Suprapubic skin (tissue), 4 donors: ENCODE measurements at places on chromosomes 4 and X. TPM values are rescaled to one million over a fixed set of nuclear protein-coding genes. Genes with fewer than 3 reads are reported as not detected.

The HTN1 gene
- total RNA-seq: not detected

The F8A3 gene
- total RNA-seq: 14.6 TPM

The MGST2 gene
- 98.7 TPM for total RNA-seq

The TEX13B gene
- total RNA-seq: not detected

The FAAH2 gene
- 20.9 TPM for total RNA-seq

DNA sequence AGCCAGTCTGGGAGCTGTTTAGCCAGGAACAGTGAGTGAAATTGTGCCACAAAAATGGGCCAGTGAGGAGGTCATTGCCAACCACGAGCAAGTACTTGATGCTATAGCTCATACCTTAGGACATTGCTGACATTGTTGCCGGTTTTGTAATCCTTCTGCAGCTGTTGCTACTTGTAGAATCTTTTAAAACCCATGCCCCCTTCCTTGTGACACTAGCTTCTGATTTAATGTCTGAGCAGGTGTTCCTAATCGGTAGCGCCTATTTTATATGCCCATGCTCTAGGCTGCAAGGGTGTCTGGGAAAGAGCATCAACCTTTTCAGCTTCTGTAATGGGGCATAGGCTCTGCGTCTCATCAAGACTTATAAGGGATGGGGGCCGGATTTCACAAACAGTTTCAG is 2.6 kb downstream of the POLA1 start:
- DNase-seq: no peak

DNA sequence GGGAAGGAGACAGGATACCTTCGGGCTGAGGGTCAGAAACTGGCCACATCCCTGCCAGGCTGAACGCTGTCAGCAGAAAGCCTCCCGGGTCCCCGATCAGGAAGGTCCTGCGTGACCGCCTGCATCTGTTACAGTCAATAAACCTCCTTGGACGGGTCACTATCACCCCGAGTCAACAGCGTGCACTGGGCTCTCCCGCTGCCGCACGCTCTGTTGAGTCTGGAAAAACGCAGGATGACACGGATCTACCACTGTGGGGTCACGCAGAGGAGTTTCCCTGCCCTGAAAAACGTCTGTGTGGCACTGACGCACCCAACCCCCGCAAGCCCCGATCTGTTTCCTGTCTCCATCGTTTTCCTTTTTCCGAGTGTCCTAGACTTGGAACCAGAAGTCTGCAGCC is 12.1 kb downstream of the PPP2R3B start:
- DNase-seq: no peak

DNA sequence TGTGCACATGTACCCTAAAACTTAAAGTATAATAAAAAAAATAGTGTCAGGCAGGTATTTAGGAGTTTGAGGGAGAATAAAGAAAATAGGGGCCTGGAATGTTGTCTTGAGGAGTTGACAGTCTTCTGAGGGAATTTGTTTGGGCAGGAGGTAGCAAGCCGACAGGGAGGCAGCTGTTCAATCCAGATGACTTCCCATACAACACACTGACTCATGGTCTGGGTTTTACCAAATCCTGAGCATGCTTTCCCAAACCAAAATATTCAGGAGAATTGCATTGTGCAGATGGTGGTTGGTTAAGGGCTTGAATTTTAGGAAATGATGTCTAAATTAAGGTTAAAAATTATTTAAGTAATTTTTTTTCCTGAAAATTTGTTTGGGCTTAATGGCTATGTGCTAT is 430.0 kb downstream of the INPP4B start:
- DNase-seq: no peak

GRCh38 chr4:98617358-98618047 is 40.9 kb downstream of the TSPAN5 start:
- no peak for DNase-seq

DNA sequence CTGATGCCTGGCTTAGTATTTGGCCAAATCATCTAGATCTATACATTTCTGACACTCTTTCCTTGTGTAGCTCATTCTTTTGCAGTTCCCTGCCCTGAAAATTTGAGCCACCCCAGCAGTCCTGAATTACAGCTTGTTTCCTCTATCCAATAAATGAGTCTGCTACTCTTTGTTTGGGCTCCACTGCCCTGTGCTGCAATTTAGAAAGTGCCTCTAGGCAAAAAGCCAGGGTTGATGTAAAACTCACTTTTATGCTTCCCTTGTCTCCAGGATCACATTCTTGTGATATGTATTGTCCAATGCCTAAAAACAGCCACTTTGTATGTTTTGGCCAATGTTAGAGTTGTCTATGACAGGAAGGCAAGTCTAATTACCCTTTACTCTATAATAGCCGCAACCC is 101.7 kb upstream of the MAP3K15 start:
- DNase-seq: no peak

- no peak for DNase-seq
Measured at GRCh38 chr4:5191831-5192230, 140.6 kb downstream of the STK32B start.

- DNase-seq: no peak
Measured at GRCh38 chr4:7704625-7705024, 235.0 kb downstream of the AFAP1 start.

- DNase-seq: no peak
Measured at GRCh38 chrX:69291116-69291515, 125.9 kb upstream of the PJA1 start.

DNA sequence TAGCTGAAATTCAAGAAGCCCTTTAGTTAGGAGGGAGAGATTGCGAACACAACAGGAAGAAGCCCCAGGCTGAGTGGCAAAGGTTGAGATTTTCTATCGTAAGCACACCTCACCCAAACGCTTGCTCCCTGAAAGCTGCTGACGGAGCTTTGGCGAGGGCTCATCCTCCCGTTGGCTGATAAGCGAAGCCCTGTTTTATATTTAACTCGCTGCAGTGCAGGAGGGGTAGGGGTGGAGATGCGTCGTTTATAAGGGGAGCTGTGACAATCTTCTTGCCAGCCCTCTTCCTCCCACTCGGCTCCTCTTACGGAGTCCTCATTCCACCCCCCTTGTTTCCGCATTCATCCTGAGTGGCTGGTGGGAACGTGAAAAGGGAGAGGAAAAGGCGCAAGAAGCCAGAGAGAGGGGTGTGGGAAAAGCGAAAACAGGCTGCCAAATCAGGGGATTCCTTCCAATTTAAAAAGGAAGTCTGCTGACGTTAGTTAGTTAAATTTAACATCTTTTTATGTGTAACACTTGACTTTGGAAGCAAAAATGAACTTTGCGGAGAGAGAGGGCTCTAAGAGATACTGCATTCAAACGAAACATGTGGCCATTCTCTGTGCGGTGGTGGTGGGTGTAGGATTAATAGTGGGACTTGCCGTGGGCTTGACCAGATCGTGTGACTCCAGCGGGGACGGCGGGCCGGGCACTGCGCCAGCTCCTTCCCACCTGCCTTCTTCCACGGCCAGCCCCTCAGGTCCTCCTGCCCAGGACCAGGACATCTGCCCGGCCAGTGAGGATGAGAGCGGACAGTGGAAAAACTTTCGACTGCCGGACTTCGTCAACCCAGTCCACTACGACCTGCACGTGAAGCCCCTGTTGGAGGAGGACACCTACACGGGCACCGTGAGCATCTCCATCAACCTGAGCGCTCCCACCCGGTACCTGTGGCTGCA is at the start of gene ENPEP:
TSS of gene ENPEP (plus strand) at position 275 of the 938 bp plus-strand sequence. CDS start at position 535, 260 bp downstream.
- no peak for DNase-seq

GRCh38 chr4:22167201-22167600 is 218.6 kb upstream of the KCNIP4 start:
- DNase-seq: no peak

GRCh38 chrX:41857670-41858069 is 65.7 kb downstream of the CASK start:
- no peak for DNase-seq

GRCh38 chr4:6491235-6491634 is 18.8 kb upstream of the PPP2R2C start:
- peak; percentile 43 for DNase-seq

DNA sequence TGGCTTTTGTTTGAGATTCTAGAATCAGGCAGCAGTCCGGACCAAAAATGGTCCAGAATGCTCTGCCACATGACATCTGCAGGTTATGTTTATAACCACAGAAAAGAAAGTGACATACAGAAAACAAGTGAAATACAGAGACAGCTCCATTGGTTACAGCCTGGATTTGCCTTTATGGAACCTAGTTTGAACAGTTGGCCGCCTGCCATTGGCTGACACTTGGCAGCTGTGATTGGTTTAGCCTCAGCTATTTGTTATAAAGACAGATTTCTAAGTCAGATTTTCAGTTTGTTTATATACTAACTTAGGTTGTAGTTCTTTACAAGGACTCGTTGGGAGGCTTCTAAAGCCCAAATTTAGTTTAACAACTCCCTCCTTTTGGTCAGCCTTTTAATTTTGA is 40.8 kb upstream of the IL9R start:
- no peak for DNase-seq

DNA sequence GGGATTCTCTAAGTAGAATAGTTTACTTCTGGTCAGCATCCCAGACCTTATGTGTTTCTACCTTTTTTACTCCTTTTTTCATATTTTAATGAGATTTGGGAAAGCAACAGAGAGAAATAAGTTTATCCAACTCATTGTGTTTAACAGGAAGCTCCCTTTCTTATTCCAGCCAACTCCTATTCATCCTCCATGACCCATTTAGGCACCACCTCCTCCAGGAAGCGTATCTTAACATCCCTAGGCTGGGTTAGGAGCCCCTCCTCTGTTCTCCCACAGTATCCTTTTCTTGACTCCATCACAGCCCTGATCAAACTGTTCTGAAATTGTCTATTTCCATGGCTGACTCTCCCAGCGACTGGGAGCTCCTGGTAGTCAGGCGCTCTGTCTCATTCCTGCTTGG is 18.8 kb upstream of the IQSEC2 start:
- no peak for DNase-seq

- DNase-seq: no peak
Measured at GRCh38 chrX:15646031-15646430, 18.6 kb downstream of the CLTRN start.

DNA sequence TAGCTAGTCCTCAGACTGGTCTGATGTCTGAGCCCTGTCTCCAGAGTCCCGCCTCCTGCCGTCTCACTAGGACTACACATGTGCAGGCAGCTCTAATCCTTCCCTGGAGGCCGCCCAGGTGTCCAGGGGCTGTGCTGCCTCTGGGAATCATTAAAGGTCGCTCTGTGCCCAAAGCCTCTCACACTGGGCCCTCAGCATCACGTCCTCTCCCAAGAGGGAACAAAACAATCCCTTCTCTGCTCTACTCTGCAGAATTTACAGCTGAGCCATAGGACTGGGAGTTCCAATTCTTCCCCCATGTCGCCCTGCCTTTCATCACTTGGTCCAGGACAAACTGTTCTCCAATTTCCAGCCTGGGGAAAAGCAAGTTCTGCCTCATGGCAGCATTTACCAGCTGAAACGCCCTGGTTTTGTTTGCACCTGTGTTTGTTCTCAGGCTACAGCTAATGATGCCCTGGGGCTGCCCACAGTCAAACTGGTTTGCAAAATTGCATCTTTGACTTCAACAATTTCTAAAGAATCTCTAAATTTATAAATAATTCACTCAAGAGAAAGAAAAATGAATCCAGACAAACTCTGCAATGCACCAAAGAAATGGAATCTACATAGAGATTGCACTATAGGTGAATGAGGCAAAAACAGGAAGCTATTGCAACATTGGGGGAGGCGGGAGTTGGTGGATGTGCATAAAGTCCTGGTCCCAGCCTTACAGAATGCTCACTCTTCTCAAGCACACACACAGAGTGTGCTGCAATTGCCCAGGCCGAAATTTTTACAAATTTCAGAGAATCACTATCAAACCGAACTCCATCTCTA is 7.2 kb upstream of the MRFAP1 start:
- peak; percentile 61 for DNase-seq

DNA sequence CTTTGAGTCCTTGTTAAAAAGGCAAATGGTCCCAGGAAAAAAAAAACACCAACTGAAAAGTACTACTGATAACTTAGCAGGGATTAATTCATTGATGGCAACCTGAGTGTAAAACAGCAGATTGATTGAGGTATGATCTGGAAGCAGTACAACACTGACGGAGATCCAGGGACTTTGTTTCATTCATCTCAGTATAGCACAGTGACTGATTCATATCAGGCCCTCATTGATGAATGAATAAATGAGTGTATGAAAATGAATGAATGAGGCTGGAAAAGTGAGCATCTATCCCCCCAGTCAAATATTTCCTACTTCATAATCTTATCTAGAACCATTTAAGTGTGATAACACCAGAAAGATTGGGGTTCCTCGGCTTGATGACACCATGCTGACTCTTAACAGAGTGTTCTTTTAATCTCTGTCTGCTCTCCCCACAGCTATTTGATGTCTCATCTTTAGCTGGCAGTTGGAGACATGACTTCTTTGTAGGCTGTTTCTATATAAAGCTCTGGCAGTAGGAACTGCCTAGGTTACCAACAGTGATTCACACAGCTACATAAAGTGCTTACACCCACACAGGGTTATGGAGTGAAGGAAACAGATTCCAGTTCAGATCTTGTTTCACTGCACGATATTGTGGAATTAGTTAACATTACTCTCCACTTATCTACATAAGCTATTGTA is 18.6 kb upstream of the RNF128 start:
- no peak for DNase-seq

DNA sequence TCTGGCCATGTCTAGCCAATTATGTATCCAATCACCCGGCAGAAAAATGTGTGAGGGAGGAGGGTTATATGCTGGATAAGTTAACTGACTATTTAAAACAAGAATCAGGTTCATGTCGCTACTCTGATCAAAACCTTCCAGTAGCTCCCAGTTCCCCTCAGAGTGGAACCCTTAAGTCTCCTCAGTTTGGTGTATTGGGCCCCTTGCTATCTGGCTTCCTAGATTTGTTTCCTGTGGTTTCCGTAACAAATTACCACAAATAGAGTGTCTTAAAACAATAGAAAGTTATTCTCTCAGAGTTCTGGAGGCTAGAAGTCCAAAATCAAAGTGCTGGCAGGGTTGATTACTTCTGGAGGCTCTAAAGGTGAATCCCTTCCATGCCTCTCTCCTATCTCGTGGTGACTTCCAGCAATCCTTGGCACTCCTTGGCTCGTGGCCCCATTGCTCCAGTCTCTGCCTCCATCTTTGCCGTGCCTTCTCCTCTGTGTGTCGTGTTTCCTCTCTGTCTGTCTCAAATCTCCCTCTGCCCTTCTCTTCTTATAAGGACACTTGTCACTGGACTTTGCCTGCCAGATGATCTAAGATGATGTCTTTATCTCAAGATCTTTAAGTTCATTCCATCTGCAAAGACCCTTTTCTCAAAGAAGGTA is 10.5 kb upstream of the ENPP6 start:
- DNase-seq: no peak

- no peak for DNase-seq
Measured at GRCh38 chr4:81852031-81852715, 380.5 kb upstream of the RASGEF1B start.

DNA sequence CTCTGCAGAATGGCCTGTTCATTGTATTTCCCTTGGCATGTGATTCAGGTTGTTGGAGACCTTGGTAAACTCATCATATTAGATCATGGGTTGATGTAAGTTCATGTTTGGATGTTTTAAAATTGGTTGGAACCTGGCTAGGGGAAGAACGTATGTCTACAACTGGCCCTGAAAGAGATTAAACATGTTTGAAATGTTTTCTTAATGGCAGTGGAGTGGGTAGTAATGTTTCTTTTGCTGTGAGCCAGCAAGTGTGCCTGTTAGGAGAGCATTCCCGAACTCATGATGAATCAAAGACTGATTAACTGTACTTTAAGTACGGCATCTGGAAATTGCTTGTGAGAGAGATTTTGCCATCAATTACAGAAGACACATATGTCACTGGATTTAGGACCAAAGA is 44.5 kb upstream of the SLC4A4 start:
- DNase-seq: no peak

GRCh38 chr4:57119054-57119651 is 9.0 kb upstream of the IGFBP7 start:
- peak; percentile 73 for DNase-seq
